T-helper 2 cell (primary cell): ENCODE measurements at places on chromosomes 7 and 10.

- no peak for DNase-seq
These were observed 35.2 kb downstream of the NPY start for GRCh38 chr7:24319209-24319608.

DNA sequence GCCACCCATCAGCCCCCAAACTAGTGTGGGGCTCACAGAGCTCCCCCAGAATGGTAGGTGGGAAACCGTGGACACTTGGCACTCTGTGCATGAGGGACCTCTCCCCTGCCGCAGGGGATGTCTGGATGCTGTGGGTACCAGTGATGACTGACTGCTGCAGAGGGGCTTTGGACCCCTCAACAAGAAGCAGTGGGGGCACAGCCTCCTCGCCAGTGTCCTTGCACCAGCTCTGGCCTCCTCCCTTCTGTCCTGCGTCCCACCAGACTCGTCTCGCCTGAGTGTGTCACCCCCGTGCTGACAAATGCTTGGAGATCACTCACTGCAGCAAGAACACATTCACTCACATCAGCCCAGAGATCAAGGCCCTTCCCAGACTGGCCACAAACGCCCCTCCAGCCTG, 37.3 kb upstream of the R3HCC1L start:
- no peak for DNase-seq

GRCh38 chr10:111748184-111748583, 435.4 kb downstream of the GPAM start:
- no peak for DNase-seq

GRCh38 chr7:100099452-100099851, 1.7 kb downstream of the MCM7 start:
- no peak for DNase-seq

DNA sequence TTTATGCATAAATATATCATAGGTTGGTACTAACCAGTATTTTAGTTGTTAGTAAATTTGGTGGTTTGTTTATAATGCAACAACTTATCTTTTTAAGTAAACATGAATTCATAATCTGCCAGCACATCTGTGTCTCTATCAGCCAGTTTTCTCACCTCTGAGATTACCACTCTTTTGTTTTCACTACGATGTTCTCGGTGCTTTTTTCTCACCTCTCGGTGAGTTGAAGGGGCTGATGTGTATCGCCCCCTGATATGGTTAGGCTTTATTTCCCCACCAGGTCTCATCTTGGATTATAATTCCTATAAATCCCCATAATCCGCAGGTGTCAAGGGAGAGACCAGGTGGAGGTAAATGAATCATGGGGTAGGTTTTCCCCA, 114.1 kb downstream of the CAMK1D start:
- no peak for DNase-seq

DNA sequence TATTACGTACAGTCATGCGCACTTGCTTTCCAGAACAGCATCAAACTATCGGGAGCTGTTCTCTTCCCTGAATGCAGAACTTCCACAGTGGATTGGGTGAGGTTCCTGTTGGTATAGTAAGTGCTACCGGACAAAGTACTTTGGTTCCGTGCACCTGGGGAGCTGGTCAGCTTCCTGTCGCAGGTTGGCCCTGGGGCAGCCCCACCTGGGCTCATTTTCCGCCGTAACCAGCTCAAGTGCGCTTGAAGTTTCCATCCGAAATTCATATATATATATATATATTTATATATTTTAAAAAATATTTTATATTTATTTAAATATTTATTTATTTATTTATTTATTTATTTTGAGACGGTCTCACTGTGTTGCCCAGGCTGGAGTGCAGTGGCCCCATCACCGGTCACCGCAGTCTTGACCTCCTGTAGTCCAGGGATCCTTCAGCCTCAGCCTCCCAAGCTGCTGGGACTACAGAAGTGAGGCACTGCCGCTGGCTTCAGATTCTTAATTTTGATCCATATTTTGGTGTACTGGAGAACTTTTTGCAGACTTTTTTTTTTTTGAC, 6.5 kb downstream of the SCART1 start:
- DNase-seq, result no peak

GRCh38 chr10:74628136-74628535, 198.3 kb upstream of the KAT6B start:
- DNase-seq, result no peak

DNA sequence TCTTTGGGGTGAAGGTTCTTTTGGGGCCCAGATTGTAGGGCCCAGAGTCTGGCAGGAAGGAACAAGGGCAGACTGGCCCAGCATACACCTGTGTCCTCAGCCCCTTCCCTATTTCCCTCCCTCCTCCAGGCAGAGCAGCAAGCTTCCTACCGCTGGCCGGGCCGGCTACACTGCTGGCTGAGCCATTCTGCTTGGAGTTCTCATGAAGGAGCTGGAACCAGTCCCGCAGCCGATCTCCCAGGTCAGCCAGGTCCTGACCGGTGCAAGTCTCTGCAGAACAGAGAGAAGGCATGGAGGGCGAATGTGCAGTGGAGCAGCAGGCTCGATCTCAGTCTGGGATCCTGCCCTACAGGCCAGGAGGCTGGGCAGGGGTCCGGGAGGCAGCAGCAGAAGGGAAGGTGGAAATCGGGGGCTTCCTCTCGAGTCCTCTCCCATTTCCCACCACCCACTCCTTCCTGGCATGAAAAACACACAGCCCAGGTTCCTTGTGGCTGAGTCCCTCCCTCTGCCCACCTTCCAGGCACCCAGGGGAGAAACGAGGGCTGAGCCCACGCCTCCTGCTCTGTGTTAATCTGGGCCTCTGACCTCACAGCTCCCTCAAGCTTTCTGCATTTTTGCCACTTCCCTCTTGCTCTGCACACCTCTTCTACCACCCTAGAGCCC, 20.8 kb downstream of the SPOCK2 start:
- DNase-seq, result no peak

DNA sequence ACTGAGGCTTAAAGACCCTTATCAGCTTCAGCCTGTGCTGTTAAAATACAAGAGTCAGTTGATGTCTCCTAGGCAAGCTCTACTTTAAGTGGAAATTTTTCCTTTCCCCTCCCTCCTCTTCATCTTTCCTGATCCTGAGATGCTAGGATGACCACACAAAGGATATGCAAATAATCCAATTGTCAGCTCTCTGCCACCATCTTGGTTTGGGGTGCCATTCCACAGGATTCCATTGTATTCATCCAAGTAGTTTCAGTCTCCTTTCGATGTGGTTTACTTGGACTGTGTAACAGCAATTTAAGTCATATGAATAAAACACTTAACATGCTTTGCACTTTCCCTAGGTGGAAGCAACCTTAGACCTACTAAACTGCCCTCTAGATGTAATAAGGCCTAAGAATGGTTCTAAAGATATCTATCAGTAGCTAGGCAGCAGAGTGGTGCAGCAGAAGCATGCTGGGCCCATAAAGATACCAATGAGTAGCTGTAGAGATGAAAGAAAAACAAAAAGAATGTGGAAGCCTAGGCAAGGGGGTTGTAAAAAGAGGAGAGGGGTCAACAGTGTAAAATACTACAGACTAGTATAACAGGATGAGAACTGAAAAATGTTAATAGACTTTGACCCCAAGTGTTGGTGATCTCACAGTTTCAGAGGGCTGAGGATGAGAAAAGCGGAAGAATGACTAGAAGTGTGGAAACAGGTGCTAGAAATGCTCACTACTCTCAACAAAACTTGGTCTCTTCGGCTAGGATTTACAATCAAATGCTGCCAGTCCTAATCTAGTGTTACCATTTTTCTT, 2.4 kb upstream of the CFAP69 start:
- no peak for DNase-seq

GRCh38 chr10:3735175-3735574, 49.8 kb downstream of the KLF6 start:
- DNase-seq, result no peak

DNA sequence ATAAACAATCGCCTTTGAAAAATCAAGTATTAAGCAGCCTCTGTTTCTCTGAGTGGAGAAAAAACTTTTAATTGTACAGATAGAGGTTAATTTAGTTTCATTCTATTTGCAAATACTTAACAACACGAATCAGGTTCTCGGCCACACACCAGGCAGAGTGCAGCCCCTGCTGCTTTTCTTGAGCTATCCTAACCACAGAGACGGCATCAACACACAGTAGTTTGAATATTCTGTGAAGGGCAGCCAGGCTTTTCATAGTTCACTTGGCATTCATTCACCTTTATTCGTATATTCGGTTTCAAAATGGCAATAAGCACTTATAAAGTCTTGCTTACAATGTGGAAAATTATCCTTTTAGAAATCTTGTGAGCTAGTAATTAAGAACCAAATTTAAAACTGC, 5.7 kb downstream of the ADARB2 start:
- DNase-seq, result no peak

DNA sequence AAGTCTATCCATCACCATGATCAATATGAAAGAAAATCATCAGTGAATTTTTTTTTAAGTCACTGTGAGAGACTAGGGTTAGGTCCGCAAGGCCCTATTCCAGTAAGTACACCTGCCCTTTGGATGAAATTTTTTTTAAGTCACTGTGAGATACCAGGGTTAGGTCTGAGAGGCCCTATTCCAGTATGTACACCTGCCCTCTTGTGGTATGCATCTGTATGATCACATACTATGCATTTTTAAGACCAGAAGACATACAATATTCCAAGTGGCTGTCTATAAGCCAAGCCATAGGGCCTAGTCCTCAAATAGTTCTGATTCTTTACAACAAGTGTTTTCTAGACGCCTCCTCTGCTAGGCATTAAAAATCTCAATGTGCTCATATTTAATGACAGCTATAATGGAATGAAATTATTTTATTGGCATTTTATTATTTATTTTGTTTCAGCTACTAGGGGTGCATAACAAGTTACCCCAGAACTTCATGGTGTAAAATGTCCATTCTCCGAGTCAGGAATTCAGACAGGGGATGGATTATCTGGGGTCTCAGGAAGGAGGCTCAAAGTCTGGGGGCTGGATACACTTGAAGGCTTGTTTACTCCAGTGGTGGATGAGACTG, 53.1 kb downstream of the TEX36 start:
- DNase-seq, result no peak

DNA sequence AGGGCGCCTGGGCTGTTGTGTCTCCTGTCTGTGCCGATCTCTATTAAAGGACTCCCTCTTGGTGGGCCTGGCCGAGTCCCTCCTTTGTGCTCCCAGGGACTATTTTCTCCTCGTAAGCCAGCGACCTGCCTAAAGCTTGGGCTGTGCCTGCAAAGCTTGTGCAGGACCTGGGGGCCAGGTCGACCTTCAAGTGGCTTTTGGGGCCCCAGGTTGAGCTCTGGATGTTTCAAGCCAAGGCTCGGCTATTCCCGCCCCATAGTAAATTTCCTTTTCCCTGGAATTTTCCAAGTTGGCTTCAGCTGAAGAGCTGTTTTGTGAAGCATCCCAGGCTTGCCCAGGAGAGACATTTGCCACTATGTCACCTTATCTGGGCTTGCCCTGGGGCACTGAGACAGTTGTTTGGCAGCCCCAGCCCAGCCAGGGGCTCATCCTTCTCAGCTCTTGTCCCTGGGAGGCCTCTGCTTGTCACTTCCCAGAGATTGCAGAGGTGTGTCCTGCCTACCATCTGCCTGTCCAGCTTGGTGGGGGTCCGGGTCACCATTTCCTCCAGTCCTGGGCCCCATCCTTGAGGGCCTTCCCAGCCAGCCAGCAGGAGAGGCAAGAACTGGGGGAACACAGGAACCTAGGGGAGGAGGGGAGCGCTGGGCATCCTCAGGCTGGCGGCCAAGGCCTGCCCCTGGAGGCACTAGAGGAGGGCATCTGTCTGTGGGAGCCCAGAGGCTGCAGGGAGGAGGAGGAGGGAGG, 20.2 kb downstream of the ZMIZ2 start:
- no peak for DNase-seq

GRCh38 chr10:68900427-68901104, 549 bp upstream of the DDX50 start:
- DNase-seq, result no peak

GRCh38 chr10:7412237-7412927, 1.5 kb upstream of the SFMBT2 start:
- DNase-seq, result no peak

- no peak for DNase-seq
These were observed 310.4 kb upstream of the PHF14 start for GRCh38 chr7:10662982-10663884.

GRCh38 chr7:122311734-122312450, 7.3 kb upstream of the FEZF1 start:
- DNase-seq, result no peak

GRCh38 chr10:5775685-5776084, 37.5 kb downstream of the GDI2 start:
- DNase-seq, result peak; percentile 59
